ENCODE measurements at places on chromosomes 6 and 20.
A peak's percentile ranks its signal among the peaks of the same experiment; 100 is the strongest.

DNA sequence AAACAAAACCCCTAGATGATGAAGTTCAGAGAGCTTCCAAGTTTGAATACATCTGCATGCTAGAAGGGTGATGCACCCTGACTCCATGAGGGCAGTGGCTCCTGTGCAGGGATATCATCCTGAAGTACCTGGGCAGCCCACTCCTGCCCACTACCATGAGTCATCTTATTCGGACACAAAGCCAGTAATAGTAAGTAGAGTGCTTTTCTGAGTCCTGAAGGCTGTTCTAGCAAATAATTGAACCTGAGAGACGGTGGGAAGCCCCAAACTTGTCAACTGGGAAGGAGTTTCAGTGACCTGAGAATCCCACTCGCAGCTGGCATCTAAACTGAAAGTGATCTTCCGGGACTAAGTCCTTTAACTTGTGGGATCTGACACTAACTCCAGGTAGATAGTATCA lies 152.9 kb upstream of the COL21A1 start:
- no peak for DNase-seq

GRCh38 chr20:63309261-63310071 lies 16.5 kb downstream of the COL20A1 start:
- DNase-seq: no peak

- no peak for DNase-seq
Measured at GRCh38 chr6:18511211-18511610, 124.1 kb downstream of the RNF144B start.

DNA sequence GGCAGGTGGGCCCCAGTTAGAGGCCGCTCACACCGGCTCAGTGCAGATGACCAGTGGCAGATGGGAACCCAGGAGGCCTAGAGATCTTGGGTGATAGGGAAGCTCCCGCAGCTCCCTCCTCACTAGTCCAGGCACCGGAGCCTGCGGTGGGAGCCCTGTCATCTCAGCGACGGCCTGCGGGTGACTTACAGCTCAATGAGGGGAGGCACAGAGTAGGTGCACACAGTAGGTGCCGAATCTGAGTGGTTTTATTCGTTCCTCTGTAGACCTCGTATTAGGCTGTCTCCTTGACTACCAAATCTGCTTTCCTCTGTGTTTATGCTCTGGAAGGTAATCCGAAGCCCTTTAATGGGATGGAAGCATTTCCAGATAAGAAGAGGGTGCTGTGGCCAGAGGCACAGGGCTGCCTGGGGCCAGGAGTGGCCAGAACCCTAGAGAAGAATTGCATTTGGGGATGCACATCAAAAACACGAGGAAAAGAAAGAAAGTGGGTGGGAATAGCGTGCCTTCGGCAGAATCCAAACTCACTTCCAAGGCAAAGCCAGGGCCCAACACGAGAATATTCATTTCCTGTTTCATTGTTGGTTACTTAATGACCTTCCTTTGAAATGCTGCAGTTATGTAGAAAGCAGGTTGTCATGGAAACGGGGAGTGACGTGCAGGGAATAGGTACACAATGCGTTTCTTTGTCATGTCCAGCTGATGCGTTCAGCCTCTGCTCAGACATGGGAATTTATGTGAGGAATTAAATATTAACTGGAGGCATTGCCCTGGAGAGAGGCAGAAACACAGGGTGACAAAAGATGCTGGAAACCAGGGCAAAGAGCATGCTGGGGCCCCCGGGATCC lies 24.7 kb downstream of the MYT1 start:
- DNase-seq: peak; percentile 11

- peak; percentile 81 for DNase-seq
Measured at GRCh38 chr6:112780498-112781096, 433.5 kb downstream of the RFPL4B start.

- no peak for DNase-seq
Measured at GRCh38 chr6:36913082-36913481, 27.3 kb downstream of the C6orf89 start.

DNA sequence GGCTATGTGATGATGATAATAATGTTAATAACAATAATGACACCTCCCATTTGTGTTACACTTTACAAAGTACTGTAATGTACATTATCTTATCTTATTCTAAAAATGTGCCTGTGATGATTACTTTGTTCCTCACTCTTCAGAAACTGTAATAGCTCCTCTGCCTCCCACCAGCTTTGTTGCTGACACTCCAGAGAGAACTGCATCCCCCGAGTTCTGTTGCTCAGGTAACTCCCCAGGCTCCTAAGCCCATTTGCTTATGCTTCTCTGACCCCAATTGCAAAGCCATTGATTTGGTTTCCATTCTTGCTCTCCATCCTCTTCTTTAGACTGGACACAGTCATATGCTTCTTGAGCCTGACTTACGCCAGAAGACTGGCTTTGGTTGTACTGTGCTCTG lies 319.7 kb downstream of the EPM2A start:
- no peak for DNase-seq

GRCh38 chr6:139879823-139880356 lies 505.4 kb upstream of the CITED2 start:
- no peak for DNase-seq

DNA sequence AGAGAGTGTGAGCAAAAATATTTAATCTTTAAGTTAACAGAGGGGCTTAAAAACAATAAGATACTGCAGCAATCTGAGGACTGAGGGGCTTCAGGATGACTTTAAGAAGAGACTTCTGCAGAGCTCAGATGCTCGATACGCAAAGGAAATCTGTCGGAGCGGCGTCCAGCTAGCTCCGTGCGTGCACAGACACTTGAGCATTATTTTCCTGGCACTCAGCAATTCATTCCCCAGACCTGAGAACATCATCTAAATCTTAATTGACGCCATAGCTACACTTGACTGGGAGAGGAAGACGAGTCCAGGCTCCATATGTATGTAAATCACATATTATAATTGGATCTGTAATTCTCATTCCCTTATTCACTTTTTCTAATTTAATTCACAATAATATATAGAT lies 228.2 kb downstream of the SOD2 start:
- DNase-seq: no peak

DNA sequence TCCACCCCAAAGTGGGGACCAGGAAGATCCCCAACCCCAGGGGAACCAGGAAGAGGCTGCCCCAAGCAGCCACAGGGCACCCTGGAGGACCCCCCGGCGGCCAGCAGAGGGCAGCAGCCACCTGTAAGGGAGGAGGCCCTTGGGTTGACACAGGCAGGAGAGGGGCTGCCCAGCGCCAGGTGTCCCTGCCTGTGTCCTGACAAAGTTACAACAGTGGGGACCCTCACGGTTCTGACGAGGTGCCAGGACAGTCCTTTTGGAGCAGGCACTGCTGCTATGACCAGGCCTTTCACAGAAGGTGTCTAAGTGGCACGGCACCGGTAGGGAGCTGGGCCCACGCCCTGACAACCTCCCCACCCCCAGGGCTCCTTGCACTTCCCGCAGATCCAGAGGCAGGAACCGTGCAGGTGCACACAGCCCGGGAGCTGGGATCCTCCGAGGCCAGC lies 176.7 kb downstream of the BMP7 start:
- peak; percentile 38 for DNase-seq

GRCh38 chr6:157791450-157791849 lies 31.6 kb upstream of the SNX9 start:
- DNase-seq: no peak

- no peak for DNase-seq
Measured at GRCh38 chr6:34424200-34425131, 1.4 kb downstream of the RPS10 start.

- no peak for DNase-seq
Measured at GRCh38 chr20:59484228-59484627, 120.1 kb upstream of the PHACTR3 start.

DNA sequence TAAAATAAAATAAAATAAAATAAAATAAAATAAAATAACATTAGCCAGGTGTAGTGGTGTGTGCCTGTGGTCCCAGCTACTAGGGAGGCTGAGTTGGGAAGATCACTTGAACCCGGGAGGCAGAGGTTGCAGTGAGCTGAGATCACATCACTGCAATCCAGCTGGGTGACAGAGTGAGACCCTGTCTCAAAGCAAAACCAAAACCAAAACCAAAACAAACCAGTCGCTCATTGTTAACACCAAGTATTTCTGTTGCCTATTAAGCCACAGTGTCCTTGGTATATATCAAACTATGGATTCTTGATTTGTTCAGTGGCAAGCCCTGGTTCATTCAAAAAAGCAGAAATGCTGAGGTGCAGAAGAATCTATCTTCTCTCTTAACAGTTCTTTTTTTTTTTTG lies 65.7 kb downstream of the PYGB start:
- DNase-seq: no peak

DNA sequence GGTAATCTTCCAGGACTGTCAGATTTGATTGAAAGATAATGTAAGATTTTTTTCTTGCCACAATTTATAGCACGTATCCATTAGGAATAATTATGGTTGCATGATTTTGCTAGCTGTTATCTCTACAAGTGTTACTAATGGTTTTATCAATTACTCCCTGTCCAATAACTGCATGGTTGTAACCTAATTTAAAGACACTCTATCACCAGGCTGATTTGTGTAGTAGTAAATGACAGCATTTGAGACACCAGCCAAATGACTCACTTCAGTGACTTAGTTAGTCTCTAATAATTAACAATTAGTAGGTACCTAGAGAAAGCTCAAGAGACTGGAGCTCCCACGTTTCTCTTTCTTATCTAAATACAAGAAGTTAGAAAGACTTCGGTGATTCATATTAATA lies 453.8 kb upstream of the POU3F2 start:
- DNase-seq: no peak
